ENCODE measurements at places on chromosomes 7 and 10.

GRCh38 chr7:88801046-88801445, 5.5 kb upstream of the TEX47 start:
- H3K4me1 ChIP-seq = no peaks in the 10 kb centered on the region
- no peak overlapping the region for H3K4me3 ChIP-seq
- H3K27me3 ChIP-seq = no peaks in the 10 kb centered on the region
- no peak for DNase-seq
- H3K36me3 ChIP-seq = no peaks in the 10 kb centered on the region

DNA sequence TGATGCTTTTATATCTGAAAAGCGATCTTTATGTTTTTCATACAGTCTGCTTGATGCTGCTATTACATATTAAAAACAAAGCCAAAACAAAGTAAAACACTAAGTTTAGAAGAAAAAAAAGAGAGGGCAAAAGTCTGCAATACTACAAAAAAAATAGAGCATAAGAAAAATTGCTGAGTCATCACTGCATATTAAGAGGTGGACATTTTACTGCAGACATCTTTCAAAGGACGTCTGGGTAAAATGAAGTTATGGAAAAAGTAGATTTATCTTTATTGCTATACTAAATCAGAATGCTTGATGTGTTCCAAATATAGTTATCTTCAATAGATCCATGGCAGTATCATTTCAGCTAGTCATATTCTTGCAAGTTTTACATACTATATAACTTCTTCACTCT, 172.0 kb downstream of the MAGI2 start:
- H3K36me3 ChIP-seq = no peaks in the 10 kb centered on the region
- no peak for DNase-seq
- no peaks in the 10 kb centered on the region for H3K27me3 ChIP-seq

- no peaks in the 10 kb centered on the region for H3K27me3 ChIP-seq
- H3K4me3 ChIP-seq = no peak overlapping the region
- DNase-seq = no peak
- no peaks in the 10 kb centered on the region for H3K36me3 ChIP-seq
- H3K27ac ChIP-seq = no peak overlapping the region
- no peaks in the 10 kb centered on the region for H3K4me1 ChIP-seq
These were observed 86.0 kb upstream of the ARID5B start for GRCh38 chr10:61815496-61815895.

DNA sequence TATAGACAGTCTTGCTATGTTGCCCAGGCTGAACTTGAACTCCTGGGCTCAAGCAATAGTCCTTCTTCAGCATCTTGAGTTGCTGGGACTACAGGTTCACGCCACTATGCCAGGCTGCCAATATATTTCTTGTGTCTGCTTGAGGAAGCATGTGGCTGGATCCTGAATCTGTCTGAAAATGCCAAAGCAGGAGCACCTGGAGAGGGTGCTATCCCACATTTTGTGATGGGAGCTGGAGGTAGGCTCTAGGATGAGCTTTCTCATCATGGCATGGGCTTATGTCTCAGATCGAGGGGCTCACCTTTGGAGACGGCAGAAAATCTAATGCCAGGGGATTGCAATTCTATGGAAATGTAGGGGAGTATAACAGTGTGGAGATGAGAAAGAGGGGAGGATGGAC, 744.2 kb downstream of the GRID1 start:
- H3K36me3 ChIP-seq = no peaks in the 10 kb centered on the region
- H3K27ac ChIP-seq = no peak overlapping the region
- DNase-seq = no peak
- no peaks in the 10 kb centered on the region for H3K27me3 ChIP-seq
- H3K4me3 ChIP-seq = no peak overlapping the region

DNA sequence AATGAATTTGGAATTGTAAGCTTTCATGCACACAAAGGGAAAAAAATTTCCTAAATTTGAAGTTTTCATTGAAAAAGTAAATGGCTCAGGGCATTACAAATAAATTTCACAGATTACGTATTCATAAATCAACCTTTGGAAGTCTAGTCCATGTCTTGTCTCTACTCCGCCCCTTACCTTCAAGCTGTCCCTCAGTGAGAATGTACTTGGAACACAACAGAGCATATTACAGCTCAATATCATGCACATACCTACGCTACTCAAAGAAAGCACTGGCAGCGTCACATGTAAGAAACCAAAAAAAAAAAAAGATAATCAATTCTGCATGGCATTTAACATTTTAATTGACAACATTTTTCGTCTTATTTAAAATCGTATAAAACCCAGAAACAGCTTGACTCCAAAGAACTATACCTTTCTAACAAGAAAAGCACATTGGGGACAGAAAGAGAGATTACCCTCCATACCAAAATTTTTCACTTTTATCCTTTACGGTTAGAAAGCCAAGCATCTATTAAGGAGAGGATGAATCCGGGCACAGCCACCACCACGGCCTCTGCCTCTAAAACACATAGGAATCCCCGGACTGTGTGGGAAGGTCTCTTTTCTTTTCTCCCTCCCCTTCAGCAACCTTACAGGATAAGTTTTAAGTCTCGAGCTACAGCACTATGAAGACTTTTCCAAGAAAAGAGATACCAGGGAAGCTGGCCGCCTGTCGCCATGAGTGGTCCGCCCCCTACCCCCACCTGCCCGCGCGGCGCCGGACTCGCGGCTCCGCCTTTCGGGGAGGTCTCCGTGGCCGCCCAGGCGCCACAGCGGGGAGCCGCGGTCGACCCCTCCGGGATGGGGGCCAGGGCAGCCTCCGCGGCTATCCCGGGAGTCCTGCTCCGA, 1.1 kb downstream of the JMJD1C start:
- H3K27me3 ChIP-seq = no peaks in the 10 kb centered on the region
- no peaks in the 10 kb centered on the region for H3K36me3 ChIP-seq
- H3K27ac ChIP-seq = peak overlapping the region; percentile 93
- no peak for DNase-seq
- peak overlapping the region; percentile 94 for H3K4me3 ChIP-seq

GRCh38 chr10:86261941-86262687, 104.5 kb downstream of the GRID1 start:
- no peak for DNase-seq
- H3K27me3 ChIP-seq = no peaks in the 10 kb centered on the region
- no peaks in the 10 kb centered on the region for H3K36me3 ChIP-seq
- no peak overlapping the region for H3K4me3 ChIP-seq
- no peak overlapping the region for H3K27ac ChIP-seq

- H3K36me3 ChIP-seq = no peaks in the 10 kb centered on the region
- no peak for DNase-seq
- H3K27ac ChIP-seq = no peak overlapping the region
- H3K4me1 ChIP-seq = no peaks in the 10 kb centered on the region
- no peak overlapping the region for H3K4me3 ChIP-seq
These were observed 112.7 kb downstream of the ICA1 start for GRCh38 chr7:8149222-8149621.

DNA sequence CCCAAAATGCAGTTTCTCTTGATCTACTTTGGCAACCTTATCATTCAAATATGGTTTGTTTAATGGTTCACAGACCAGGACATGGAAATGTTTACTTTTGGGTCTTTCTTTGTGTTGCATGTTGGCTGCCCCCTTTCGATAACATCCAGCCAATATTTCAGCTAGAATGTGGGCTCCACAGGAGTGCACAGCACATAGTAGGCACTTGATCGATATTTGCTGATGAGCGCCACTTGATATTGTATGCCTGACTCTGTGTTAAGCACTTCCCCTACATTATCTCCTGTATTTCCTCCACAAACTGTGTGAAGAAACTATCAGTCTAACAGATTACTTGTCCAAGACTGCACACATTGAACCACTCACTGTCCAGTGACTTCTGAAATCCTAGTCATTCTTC, 60.2 kb downstream of the SMURF1 start:
- DNase-seq = no peak
- no peaks in the 10 kb centered on the region for H3K36me3 ChIP-seq
- no peak overlapping the region for H3K4me3 ChIP-seq
- no peak overlapping the region for H3K27ac ChIP-seq
- H3K27me3 ChIP-seq = no peaks in the 10 kb centered on the region

Measured in gastrocnemius medialis (tissue), 4 donors.